Substantia nigra (tissue), 51 donors: ENCODE measurements at places on chromosomes 6 and 20.

DNA sequence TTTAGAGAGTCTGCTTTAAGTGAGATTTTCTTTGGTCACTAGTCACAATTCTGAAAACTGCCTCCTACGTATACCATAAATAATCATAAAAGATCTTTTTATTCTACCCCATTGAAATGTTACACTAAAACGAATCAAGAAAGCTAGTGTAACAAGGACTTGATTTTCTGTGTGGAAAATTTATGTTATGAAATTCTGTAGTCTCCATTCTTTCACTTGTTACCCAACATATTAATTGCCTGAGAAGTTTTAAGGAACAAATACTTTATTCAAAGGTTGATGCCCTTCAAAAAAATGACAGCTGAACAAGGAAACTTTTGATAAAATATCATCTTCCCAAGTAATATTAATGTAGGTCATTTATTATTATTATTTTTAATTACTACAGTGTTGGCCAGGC lies 13.3 kb upstream of the HBS1L start:
- DNase-seq: no peak

- no peak for DNase-seq
Observed at GRCh38 chr6:16473184-16473907, 235.0 kb downstream of the GMPR start.

GRCh38 chr6:62236784-62237183 lies 49.2 kb downstream of the KHDRBS2 start:
- no peak for DNase-seq

GRCh38 chr6:162581988-162582780 lies 145.4 kb downstream of the PRKN start:
- no peak for DNase-seq

DNA sequence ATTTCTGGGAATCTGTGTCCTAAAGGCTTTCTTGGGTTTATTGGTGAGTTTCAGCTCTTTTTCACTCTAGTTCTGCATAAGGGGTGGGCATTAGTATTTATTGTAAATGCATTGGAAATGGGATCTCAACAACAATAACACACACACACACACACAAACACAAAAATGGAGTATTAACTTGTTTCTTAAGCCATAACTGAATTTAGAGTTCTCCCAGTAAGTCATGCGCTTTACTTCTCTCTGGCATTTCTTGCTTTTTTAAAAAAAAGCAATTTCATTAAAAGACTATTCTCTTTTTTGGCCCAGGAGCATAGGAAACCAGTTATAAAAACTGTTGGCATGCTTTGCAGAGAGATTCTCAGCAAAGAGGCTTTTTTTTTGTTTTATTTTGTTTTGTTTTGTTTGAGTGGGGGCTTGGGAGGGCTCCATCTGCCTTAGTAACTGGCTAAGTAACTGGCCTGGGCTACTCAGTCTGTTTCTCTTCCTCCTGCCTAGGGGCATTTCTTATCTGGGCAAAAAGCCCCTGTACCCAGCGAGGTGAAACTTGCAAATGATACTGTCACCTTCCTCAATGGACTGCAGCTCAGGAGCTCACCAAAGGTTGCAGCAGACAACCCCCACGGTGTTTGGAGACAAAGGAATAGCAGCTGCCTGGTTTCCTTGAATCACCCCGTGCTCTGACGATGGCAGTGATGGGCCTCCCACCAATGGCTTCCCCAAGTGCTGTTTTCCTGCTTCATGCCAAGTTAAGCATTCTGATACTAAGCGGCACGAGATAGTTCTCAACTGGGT lies 128.5 kb downstream of the BCAS1 start:
- no peak for DNase-seq

DNA sequence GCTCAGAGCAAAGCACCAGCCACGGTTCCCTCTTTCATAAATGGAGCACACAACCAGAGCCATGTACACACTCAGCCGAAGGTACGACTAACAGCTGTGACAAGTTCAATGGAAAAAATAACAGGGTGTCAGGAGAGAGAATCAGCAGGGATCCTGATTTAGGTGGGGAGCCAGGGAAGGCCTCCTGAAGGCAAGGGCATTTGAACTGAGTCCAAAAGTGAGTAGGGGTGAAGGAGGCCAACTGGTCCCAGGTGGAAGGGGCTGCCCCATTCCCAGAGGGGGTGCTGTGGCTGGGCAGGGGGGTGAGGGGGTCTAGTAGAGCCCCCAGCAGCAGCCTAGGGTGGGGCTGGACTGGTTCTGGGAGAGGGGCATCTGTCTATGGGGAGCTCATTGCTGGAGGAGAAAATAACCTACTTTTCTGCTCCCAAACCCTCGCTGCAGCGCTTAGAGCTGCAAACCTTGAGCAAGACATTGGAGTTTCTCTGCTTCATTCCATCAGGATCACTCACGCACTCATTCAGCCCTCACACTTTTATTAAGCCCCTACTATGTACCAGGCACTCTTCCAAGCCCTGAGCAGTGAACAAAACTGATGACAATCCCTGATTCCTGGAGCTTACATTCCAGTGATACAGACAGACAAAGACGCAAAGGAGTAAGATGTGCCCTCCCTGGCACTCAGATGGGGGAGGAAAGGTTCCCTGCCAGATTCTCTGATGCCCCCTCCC lies 113.5 kb downstream of the TOX2 start:
- no peak for DNase-seq

- DNase-seq: no peak
Observed at GRCh38 chr20:34332262-34332920, 29.2 kb upstream of the AHCY start.

DNA sequence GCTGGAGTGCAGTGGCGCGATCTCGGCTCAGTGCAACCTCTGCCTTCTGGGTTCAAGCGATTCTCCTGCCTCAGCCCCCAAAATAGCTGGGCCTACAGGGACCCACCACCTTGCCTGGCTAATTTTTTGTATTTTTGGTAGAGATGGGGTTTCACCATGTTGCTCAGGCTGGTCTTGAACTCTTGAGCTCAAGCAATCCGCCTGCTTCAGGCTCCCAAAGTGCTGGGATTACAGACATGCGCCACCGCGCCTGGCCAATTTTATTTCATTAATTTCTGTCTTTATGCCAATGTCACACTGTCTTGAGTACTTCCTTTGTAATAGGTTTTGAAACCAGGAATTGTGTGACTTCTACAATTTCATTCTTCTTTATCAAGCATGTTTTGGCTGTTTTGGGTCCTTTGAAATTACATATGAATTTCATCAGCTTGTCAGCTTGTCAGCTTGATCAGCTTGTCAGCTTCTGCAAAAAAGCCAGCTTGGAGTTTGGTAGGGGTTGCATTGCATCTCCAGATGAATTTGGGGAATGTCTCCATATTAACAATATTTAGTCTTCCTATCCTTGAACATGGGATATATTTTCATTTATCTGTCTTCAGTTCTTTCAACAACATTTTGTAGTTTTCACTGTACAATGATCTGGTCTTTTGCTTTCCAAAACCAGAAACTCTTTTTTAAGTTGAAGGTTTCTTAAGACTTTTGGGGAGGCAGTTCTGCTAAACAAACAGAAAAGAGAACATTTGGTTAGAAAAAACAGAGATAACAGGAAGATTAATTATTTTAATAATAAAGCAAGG lies 20.8 kb downstream of the ZFAND3 start:
- no peak for DNase-seq

DNA sequence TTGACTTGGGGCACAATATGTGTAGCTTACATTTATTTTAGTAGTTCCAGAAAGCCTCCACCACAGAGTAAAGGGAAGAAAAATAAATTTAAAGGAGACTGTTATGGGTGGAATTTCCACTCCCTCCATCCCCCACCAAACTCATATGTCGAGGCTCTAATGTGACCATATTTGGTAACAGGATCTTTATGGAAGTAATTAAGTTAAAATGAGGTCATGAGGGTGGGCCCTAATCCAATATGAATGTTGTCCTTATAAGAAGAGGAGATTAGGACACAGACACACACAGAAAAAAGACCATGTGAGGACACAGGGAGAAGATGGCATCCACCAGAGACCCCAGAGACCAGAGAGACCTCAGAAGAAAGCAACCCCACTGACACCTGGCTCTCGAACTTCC lies 189.7 kb downstream of the EDN1 start:
- DNase-seq: no peak

- no peak for DNase-seq
Observed at GRCh38 chr20:760751-761417, 7.4 kb downstream of the SLC52A3 start.

DNA sequence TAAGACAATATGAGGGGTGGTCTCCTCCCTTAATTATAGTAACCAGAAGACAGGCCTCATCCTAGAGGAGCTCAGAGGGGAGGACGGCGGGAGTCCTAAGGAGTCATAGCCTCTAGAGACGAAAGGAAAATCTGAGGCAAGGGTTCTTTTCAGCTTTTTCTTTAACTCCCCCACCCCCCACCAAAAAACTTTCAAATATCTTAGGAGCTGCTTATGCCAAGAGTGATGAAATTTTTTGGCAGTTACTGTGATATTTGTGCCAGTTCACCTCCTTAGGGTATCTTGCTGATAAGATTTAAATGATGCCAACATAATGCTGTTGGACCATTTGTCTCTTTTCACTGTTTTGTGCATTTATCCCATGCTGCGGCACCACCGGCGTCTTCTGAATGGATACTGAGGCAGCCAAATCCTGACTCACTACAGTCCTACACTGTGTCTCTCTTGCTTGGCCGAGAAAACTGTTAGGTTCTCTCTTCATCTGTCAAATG lies 44.5 kb upstream of the DSE start:
- DNase-seq: no peak

GRCh38 chr20:1943275-1944002 lies 48.2 kb downstream of the SIRPA start:
- DNase-seq: no peak

DNA sequence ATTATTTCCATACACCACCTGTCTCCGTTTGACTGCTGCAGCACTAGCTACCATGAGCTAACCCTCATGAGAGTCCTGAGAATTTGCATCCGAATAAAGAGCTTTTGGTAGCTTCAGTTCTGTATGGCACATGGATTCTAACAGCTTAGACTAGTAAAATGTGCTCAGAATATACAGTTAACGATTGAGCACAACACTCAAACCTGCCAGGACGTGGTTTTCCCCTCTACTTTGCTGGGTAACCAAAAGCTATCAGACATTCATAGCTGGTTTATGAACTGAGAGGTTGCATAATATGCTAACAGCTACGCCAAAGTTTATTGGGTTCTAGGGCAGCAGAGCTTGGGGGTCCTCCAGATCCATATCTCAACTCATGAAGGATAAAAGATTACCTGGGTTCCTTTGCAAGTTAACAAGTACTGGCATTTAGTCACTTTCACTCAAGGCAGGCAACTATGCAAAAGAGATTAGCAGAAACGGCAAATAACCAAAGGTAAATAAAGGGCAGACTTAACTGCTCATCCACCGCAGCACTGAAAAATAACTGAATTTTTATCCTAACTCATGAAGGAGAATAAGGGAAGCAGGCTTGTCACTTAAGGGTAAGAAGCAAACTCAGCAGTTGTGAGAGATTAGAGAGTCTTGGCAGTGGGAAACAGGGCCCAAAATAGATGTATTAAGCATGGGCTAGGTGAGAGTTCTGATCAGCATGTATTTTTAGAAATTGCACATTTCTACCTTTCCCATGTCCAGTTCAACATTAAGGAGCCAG lies 29.4 kb downstream of the NUDT3 start:
- DNase-seq: no peak

GRCh38 chr6:38262609-38263008 lies 377.1 kb downstream of the BTBD9 start:
- no peak for DNase-seq

DNA sequence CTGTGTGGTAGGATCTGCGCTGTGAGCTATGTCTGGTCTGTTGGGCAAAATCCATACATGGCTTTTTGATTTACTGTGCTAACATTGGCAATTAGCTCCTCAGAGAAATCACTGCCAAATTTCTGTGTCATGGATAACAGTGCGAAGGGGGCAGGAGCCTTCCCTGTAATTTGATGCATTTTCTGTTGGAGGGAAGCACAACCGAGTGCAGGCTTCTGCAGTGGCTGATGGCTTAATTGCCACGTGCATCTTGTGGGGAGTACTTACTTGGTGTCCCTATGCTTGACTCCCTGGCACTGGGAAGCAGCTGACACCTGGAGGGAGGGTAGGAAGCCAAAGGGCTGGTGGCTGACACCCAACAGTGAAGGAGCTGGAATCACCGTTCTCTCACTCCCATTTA lies 99.3 kb upstream of the PROKR2 start:
- DNase-seq: no peak

DNA sequence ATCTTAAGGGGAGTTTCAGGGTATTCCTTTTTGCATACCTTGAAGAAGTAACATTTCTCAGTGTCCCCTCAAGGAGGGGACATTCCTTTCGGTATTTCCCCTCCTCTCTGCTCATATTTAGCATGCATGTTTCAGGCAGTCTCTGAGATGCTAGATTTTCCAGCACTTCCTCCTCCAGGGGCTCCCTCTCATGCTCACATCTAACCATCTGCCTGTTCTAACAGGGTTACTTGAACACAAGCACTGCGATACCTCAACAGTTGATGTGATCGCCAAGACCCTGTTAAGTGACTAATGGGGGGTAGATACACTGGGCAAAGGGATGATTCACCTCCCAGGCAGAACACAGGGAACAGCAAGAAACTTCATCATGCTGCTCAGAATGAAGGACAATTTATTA lies 12.9 kb upstream of the MCM3 start:
- DNase-seq: no peak

GRCh38 chr6:159943968-159944598 lies 24.8 kb upstream of the IGF2R start:
- no peak for DNase-seq

- DNase-seq: no peak
Observed at GRCh38 chr6:72946774-72947173, 278.5 kb downstream of the KHDC1L start.

GRCh38 chr6:53089948-53090347 lies 24.7 kb downstream of the FBXO9 start:
- no peak for DNase-seq

DNA sequence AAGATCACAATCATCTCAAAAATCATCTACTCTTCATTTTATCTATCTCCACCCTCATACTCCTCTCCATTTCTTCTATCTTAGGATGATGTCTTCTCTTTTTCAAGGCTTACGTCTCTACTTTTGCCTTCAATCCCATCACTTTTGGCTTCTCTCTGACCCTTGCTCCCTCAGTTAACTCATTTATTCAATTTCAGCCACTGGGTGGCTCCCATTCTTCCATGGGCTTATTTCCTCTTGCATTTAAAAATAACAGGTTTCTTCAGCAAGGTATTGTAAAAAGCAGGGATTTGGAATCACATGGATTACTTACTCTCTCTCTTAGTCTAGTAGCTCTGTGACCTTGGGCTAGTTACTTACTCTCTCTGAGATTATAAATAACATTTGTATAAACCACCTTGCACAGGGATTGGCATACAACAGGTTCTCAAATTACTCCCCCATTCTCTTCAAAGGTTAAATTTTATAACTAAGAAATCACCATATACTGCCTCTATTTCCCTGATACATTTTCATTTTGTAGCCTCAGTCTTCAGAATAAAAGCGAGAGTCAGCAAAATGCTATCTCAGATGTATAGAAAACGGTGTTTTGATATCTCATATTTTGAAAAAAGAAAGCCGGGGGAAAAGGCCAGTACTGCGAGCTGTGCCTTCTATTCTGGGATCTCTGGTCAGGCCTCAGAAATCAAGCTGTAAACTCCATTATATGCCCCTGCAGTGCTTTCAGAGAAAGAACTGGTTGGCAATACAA lies 5.5 kb downstream of the ZSCAN12 start:
- no peak for DNase-seq

- no peak for DNase-seq
Observed at GRCh38 chr6:135722190-135722589, 129.3 kb upstream of the PDE7B start.
